ENCODE measurements at places on chromosomes 2 and 18.

GRCh38 chr18:79135924-79136323, 66.7 kb downstream of the ATP9B start:
- DNase-seq = no peak

DNA sequence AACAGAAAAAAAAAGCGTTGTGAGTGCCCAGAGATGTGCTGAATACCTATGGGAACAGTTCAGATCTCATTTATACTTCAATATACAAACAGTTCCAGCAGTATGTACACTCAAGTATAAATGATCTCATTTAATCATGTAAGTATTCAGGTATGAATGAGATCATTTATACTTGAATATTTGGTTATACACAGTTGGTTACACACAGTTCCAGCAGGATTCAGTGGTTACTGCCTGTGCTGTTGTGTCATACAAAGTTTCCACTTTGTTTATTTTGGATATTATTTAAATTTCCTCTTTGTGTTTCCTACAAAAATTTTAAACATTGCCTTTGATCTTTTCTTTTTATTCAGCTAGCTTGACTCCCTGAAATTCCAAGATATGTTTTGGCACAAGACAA, 293.5 kb upstream of the SLC39A10 start:
- no peak for DNase-seq

- DNase-seq = no peak
Observed at GRCh38 chr2:241257419-241258032, 57.9 kb downstream of the HDLBP start.

GRCh38 chr2:121409388-121409787, 121.3 kb upstream of the RNU4ATAC start:
- no peak for DNase-seq

- peak; percentile 35 for DNase-seq
Observed at GRCh38 chr2:148674063-148675020, 29.8 kb downstream of the EPC2 start.

DNA sequence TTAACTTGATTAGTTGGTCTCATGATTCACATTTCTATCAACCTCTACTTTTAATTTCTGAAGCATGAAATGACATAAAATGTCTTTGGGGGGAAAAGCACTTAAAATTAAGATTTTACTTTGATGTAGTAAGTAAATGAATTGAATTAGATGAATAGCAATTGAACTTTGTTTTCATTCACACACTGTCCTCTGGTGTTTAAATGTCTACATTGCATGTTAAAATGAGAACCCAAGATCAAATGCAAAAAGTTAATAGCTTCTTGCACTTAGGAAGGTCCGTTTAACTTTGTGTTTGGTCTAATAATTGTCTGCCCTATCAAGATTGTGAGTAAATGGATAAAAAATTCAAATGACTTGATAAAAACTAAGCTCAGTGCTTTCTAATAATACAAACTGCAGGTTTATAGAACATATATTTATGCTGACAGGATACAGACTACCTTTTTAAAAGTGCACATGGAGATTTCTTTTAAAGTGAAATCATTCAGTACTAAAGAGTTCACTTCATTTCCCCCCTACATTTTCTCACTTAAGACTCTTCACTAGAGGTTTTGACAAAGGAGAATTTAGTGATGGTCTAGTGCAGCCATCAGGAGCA, 156.2 kb upstream of the NABP1 start:
- no peak for DNase-seq

- no peak for DNase-seq
Observed at GRCh38 chr2:134705861-134706586, 12.8 kb downstream of the TMEM163 start.

- DNase-seq = no peak
Observed at GRCh38 chr2:7904319-7904718, 777.5 kb upstream of the ID2 start.

DNA sequence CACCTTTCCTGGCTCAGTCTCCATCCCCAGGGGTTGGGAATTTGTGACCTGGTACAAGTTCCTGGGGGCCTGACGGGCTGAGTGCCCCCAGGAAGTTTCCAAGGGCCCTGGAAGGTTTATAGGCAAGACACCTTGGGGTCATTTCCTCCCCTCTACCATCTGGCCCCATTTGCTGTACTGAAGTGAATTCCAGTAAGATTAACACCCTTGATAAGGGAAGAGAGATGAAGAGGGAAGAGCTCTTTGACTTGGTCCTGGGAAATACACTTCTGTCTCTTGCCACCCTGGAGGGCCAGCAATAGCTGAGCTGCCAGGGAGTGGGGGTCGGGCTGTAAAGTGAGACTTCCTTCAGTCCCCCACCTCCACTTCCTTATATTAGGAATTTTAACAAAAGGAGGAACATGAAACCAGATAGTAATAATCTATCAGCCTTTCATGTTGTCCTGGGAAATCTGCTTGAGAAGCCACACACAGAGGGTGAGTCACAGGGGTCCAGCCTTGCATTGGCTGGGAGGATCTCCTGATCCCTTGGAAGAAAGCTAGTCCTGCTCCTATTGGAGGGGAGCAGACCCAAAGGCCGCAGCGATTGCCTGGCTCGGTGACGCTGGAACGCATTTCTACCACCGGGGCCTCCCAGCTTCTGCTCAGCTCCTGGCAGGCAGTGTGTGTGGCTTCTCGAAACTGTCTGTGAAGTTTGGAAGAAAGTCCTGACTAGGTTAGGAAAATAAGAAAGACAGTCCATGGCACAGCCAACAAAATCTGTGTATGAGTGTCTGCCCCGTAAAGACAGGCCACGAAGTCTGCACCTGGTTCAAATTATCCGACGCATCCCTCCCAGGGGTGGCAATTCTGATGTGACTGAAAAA, 87.3 kb downstream of the ACAA2 start:
- no peak for DNase-seq

Measured in stimulated activated CD4-positive, alpha-beta T cell treated with anti-CD3 and anti-CD28 coated beads, Interleukin-2, amount 100 ng/mL, for 24 hours (primary cell).